Activated T-helper 2 cell treated with anti-CD3 and anti-CD28 coated beads, Interferon-gamma antibody, Interleukin-2, Interleukin-4, amounts not matched to agents 10 μg/mL and 5 μg/mL and 100 μg/mL, durations not matched to agents 14 hours and 24 hours and 36 hours (primary cell): ENCODE measurements at places on chromosomes 3 and 15. TPM values are rescaled to one million over a fixed set of nuclear protein-coding genes. Genes with fewer than 3 reads are reported as not detected.
A peak's percentile ranks its signal among the peaks of the same experiment; 100 is the strongest.

DNA sequence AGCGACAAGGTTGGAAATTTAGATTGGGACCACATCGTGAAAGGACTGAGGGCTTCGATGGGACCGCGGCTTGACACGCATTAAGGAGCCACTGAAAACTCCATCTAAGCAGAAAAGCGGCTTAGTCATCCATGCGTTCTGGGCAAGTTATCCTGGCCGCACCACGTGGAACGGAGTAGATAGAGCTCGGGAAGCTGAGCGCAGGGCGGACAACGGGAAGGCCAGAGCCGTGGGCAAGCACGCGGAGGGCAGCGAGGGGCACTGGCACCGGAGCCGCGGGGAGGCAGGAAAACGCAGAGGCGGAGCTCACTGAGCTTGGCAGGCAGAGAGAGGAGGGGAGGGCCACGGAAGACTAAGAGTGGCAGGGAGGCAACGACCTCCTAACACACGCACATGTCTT, 61.3 kb upstream of the VGLL4 start:
- no peaks in the 10 kb centered on the region for H3K27me3 ChIP-seq
- no peaks in the 10 kb centered on the region for H3K36me3 ChIP-seq
- no peak overlapping the region for H3K4me3 ChIP-seq
- DNase-seq, result no peak
- no peak overlapping the region for H3K27ac ChIP-seq

DNA sequence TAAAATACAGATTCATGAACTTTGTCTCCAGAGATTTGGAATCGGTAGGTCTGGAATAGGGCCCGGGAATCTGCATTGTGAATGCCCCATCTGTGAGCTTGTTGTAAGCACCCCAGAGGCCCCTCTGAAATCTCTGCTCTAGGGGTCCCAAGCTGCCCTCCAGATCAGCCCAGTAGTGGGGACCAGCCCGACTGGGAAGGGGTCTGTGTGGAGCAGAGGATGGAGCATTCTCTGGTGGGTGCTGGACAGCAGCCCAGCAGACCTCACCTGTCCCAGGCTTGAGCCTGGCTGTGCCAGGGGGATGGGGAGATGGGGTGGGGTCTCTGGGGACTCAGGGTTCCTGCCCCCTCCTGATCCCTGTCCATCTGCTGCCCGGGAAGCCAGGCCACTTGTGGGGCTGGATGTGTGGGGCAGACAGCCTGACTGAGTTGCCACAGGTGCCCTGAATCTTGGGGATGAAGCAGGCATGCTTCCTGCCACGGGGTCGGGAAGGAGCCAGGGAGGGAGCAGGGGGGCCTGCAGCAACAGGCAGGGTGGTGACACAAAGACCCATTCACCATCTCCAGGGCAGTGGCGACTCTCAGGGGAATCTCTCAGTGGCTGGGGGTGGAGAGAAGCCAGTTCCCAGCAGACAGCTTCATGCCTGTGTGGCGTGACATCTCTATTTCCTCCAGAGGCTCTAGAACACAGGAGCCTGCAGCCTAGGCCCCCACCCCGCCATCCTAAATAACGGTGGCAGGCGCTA, 99.3 kb downstream of the WNT7A start:
- no peak overlapping the region for H3K27ac ChIP-seq
- H3K36me3 ChIP-seq, result no peaks in the 10 kb centered on the region
- H3K4me1 ChIP-seq, result no peaks in the 10 kb centered on the region
- peaks cover 1% of the 10 kb centered on the region for H3K27me3 ChIP-seq

- H3K27ac ChIP-seq, result peak overlapping the region; percentile 86
- H3K27me3 ChIP-seq, result no peaks in the 10 kb centered on the region
- H3K4me1 ChIP-seq, result peaks cover 75% of the 10 kb centered on the region
- H3K4me3 ChIP-seq, result no peak overlapping the region
- peaks cover 83% of the 10 kb centered on the region for H3K36me3 ChIP-seq
These were observed 21.3 kb downstream of the CHD2 start for GRCh38 chr15:92921215-92922131.

DNA sequence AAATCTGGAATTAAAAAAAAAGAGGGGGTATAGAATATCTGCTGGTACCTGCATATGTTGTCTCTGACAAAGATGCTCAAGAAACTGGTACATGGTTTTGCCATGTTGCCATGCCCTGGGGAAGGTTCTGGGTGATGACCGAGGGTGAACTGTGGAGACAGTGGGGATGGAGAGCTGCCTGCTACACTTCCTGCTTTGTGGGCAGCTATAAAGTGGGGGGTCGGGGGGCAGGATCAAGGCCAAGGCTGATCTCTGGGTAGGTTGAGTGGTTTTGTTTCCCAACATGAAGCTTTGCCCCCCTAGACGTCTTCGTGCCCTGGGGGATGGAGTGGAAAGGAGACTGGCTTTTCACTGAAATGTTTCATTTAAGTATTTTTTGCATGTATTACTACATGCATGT, 74.6 kb downstream of the IQSEC1 start:
- no peak overlapping the region for H3K27ac ChIP-seq
- H3K4me1 ChIP-seq, result peaks cover 34% of the 10 kb centered on the region
- no peaks in the 10 kb centered on the region for H3K27me3 ChIP-seq
- no peak overlapping the region for H3K4me3 ChIP-seq
- DNase-seq, result no peak

GRCh38 chr15:56893364-56893678, 25.1 kb upstream of the TCF12 start:
- H3K27me3 ChIP-seq, result peaks cover 4% of the 10 kb centered on the region
- no peaks in the 10 kb centered on the region for H3K36me3 ChIP-seq
- H3K4me1 ChIP-seq, result peaks cover 6% of the 10 kb centered on the region
- DNase-seq, result no peak

- H3K27ac ChIP-seq, result no peak overlapping the region
- no peak for DNase-seq
- H3K4me1 ChIP-seq, result no peaks in the 10 kb centered on the region
- no peaks in the 10 kb centered on the region for H3K36me3 ChIP-seq
- H3K27me3 ChIP-seq, result no peaks in the 10 kb centered on the region
These were observed 7.9 kb upstream of the OR4F6 start for GRCh38 chr15:101795455-101795854.

- H3K27me3 ChIP-seq, result peaks cover 1% of the 10 kb centered on the region
- no peaks in the 10 kb centered on the region for H3K36me3 ChIP-seq
- no peak for DNase-seq
These were observed 254.4 kb upstream of the ZPLD1 start for GRCh38 chr3:102180280-102180931.

DNA sequence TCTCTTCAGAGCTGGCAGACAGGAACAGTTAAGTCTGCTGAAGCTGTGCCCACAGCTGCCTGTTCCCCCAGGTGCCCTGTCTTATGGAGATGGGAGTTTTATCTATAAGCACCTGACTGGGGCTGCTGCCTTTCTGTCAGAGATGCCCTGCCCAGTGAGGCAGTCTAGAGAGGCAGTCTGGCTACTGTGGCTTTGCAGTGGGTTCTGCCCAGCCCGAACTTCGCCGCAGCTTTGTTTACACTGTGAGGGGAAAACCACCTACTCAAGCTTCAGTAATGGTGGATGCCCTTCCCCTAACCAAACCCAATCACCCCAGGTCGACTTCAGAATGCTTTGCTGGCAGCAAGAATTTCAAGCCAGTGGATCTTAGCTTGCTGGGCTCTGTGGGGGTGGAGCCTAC, 91.2 kb downstream of the SLC25A26 start:
- H3K27ac ChIP-seq, result no peak overlapping the region
- H3K36me3 ChIP-seq, result no peaks in the 10 kb centered on the region
- no peak overlapping the region for H3K4me3 ChIP-seq
- H3K27me3 ChIP-seq, result no peaks in the 10 kb centered on the region
- no peak for DNase-seq

DNA sequence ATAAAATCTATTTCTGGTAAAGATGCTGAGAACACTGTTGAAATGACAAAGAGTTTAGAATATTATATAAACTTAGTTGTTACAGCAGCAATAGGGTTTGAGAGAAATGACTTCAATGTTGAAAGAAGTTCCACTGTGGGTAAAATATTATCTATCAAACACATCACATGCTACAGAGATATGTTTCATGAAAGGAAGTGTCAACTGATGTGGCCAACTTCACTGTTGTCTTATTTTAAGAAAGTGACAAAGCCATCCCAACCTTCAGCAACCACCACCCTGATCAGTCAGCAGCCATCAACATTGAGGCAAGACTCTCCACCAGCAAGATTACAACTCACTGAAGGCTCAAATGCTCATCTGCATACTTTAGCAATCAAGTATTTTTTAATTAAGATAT, 20.2 kb downstream of the TMEM39A start:
- no peaks in the 10 kb centered on the region for H3K27me3 ChIP-seq
- peaks cover 74% of the 10 kb centered on the region for H3K36me3 ChIP-seq
- peaks cover 12% of the 10 kb centered on the region for H3K4me1 ChIP-seq
- H3K4me3 ChIP-seq, result no peak overlapping the region

- no peak for DNase-seq
- H3K27me3 ChIP-seq, result no peaks in the 10 kb centered on the region
- no peaks in the 10 kb centered on the region for H3K36me3 ChIP-seq
- H3K27ac ChIP-seq, result no peak overlapping the region
These were observed 5.9 kb upstream of the C15orf39 start for GRCh38 chr15:75195766-75196241.

GRCh38 chr15:75508840-75509532, 57.5 kb upstream of the SIN3A start:
- no peak overlapping the region for H3K4me3 ChIP-seq
- no peaks in the 10 kb centered on the region for H3K4me1 ChIP-seq
- DNase-seq, result no peak
- no peak overlapping the region for H3K27ac ChIP-seq
- peaks cover 33% of the 10 kb centered on the region for H3K36me3 ChIP-seq

- H3K4me3 ChIP-seq, result no peak overlapping the region
- DNase-seq, result no peak
- H3K4me1 ChIP-seq, result peaks cover 39% of the 10 kb centered on the region
- no peaks in the 10 kb centered on the region for H3K27me3 ChIP-seq
These were observed 45.5 kb upstream of the ZNF280D start for GRCh38 chr15:56778761-56779160.

- DNase-seq, result no peak
- no peak overlapping the region for H3K4me3 ChIP-seq
- H3K27ac ChIP-seq, result no peak overlapping the region
These were observed 22.4 kb downstream of the SENP5 start for GRCh38 chr3:196889844-196890708.

Gene POPDC2
- 0.74 and 0.94 TPM in 2 replicates for total RNA-seq

Gene IL12A
- total RNA-seq, result 0.53 and 0.87 TPM in 2 replicates

Gene COL6A6
- total RNA-seq, result not detected in 2 replicates

Gene ISLR2
- total RNA-seq, result not detected in 2 replicates

Gene ATP2B2
- total RNA-seq, result not detected in 2 replicates

Gene BBS4
- total RNA-seq, result 8.5 and 14.5 TPM in 2 replicates
